ENCODE measurements at places on chromosomes 2 and 18. TPM values are rescaled to one million over a fixed set of nuclear protein-coding genes. Genes with fewer than 3 reads are reported as not detected.

Gene GPD2
- 34.7 TPM for total RNA-seq

Gene KCMF1
- 79.1 TPM for total RNA-seq

DNA sequence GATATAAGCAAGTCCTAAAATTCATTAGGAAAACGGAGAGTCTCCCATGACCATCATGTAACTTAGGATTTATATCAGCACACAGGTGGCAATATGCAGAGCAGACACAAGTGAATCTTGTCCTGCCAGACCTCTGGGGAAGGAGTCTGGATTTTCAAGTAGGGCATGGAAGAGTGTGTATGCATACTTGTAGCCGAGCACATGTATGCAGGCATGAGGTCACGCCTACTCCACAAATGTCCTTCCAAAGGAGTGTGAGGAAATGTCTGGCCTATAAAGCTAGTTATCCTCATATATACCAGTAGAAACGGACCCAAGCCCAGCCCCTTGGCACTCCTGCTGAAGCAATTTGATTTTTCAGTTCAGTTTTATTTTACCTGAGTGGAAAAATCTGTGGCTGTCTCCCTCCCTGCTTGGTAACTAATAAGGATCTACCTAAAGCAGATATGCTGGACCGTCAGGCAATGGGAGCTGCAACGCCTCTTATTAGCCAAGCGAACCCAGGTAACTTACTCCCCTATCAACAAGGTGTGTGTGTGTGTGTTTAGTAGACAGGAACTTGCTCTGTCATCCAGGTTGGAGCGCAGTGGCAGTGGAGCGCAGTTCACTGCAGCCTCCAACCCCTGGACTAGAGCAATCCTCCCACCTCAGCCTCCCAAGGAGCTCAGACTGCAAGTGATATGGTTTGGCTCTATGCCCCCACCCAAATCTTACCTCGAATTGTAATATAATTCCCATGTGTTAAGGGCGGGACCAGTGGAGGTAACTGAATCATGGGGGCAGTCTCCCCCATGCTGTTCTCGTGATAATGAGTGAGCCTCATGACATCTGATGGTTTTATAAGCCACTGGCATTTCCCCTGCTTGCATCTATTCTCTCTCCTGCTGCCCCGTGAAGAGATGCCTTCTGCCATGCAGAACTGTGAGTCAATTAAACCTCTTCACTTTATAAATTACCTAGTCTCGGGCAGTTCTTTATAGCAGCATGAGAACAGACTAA is 2.8 kb downstream of the STAT1 start:
- ATAC-seq: no peak

- no peak for ATAC-seq
Observed at GRCh38 chr2:72004976-72005375, 142.7 kb downstream of the CYP26B1 start.

GRCh38 chr2:155301221-155301620 is 602.7 kb downstream of the KCNJ3 start:
- no peak for ATAC-seq

Data from gastroesophageal sphincter (tissue), 4 donors.